ENCODE measurements at places on chromosomes 5 and 9.

DNA sequence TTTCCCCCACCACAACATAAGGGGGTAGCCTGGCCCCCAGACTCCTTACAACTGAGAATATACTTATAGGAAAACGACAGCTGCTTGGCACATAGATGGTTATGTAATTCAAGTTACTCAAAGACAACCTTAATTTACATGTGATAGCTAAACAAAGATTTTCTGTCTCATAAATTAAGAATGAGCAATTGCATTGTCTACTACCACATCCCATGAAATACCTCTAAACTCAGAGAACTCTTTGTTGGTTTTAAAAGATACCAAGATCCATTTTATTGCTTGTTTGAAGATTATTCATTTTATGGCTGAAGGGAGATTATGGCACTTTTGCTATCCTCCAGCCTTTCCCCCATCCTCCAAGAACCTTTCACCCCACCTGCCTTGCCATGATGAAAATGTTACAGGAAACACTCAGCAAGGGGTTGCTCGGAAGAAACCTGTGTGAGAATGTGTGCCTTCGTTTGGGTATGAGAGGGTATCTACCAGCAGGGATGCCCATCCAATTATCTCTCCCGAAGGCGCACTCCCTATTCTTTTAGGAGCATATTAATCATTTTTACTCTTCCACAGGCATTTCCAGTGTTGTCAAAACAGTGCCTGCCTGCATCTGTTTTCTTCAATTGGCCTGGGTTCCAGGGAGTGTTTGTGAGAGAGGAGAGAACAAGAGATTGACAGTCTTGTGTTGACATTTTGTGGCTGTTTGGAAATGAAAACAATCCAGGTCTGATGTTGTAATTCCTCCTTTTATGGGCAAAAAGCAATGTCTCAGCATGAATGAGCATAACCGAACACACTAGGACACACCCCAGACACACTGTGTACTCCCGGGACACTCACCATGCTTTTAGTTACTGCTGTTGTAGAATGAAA is 208.0 kb upstream of the ANKRD55 start:
- no peak for DNase-seq

- no peak for DNase-seq
These were observed 84.0 kb downstream of the GNAQ start for GRCh38 chr9:77947651-77948050.

DNA sequence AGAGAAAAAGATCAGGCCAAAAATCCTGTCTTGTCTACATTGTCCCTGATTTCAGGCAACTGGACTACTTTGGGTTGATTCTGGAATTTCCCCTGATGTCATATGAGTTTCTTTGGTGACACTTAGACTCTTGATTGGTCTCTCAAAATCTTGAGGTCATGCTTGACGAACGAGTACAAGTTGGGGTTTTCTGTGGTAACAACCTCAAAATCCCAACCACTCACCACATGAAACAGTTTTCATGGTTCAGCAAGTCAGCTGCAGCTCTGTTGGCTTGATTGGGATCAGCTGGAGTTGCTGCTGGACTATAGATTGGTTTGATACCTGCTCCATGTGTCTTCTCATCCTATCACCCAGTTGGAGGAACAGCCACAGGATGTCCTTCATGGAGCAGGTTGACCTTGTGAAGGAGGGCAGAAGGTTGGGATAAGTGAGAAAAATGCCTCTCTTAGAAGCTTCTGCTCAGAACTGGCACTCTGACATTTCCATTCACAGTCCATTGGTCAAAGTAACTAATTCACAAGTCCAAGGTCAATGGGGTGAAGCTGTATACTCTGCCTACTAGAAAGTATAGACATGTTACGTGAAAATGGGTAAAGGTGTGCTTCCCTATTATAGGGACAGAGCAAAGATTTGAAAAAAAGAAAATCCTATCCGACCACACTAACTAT is 284.5 kb downstream of the SH3GL2 start:
- no peak for DNase-seq

DNA sequence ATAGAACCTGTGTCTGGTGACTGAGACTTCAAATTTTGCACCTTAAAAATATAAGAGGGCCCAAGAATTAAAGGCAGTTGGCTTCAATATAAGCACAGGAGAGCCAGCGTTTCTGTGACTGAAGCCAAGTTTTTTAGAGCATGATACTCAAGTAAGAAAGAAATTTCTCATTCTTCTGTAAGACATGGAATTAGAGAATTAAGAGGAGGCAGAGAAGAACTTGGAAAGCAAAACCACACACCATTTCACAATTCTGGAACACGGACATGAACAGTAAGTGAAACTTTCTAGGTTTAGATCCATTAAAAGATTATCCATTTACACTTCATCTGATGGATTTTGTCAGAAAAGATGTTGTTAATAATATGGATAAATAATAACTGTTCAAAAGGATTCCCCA is 8.9 kb upstream of the AGXT2 start:
- no peak for DNase-seq

GRCh38 chr5:52947851-52948250 is 41.3 kb upstream of the ITGA2 start:
- no peak for DNase-seq

DNA sequence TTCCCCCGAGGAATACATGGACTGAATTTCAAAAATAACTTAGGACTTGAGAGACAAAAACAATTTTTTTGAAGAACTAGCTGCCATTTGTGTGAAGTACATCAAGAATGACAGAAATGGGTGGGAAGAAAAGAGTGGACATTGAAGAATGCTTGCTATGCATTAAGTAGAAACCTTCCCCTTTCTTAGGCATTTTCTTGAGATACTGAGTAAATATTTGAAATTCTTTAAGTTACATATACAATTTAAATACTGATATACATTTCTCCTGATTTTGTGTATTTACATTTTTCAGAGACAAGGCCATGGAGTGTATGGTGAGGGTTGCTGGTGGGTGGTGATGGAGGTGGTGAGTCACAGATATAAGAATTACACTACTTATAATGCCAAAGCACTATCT is 319.3 kb upstream of the ADAMTSL1 start:
- DNase-seq, result no peak

DNA sequence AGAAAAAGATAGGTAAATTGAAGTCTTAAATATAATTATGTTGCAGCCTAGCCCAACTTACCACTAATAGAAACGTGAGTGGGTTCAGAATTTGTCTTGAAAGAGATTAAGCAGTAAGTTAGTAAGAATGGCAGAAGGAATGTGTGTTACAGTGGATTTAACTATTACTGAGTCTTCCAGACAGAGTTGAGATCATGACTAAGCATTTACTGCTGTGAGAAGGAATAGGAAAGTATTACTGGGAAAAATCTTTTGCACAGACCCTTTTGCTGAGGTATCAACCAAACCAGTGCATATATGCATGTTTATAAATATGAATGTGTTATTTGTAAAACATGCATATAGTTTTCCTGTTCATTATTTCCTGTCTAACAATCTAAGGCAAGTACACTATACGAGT is 112.8 kb upstream of the EFNA5 start:
- DNase-seq, result no peak

GRCh38 chr5:31962351-31962751 is 211.8 kb downstream of the GOLPH3 start:
- DNase-seq, result peak; percentile 77

GRCh38 chr5:1431896-1432295 is 13.3 kb downstream of the SLC6A3 start:
- DNase-seq, result peak; percentile 53

DNA sequence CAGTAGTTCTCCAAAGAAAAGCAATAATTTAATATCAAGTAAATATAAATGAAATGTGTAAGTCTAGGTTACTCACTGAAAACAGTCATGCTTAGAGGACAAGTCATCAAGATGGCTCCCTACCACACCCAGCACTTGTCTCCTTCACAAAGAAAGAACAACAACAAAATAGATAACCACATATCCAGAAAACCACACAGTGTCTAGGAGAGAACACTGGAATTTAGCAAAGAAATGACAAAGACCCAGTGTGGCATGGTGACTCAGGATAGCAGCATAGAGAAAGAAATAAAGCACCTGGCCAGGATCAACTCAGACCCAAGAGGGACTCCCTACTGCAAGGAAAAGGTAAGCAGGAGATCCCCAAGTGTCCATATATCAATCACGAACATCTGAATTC is 356.2 kb downstream of the TMEM161B start:
- no peak for DNase-seq

- DNase-seq, result no peak
These were observed 12.4 kb upstream of the ARAP3 start for GRCh38 chr5:141694479-141694878.

GRCh38 chr5:172443441-172444109 is 10.8 kb downstream of the SH3PXD2B start:
- DNase-seq, result peak; percentile 89

DNA sequence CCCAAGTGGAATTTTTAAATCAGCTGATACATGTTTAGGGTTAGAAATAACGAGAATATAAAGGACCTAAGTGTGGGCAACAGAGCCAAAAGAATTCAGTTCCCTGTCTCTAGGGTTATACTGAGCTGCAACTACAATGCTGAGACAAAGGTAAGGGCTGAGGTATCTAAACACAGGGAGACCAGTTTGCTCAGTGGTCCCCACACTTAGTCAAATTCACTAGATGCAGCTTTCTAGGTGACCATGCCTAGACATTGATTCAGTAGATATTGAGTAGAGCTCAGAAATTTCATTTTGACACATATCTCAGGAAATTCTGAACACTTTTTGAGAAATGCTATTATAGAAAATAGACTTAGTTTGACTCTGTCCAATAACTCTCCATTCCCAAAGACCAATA is 84.8 kb downstream of the PPP2R2B start:
- no peak for DNase-seq

DNA sequence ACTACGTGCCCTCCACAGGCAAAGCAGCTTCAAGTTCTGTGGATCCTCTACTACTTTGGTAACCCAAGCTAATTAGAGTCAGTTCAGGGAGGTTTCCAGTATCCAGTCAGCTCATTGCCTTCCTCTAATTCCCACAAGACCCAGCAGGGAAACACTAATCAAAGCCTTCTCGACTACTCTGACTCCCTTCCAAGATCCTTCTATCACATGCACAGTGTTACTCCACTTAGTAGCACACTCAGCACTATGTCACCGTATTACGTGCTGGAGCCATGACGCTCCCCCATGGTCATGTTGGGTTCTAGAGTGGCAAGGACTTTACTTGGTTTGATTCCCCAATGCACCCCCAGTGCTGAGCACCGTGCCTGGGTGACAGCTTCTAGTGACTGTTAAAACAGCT is 53.0 kb downstream of the DCP2 start:
- no peak for DNase-seq

DNA sequence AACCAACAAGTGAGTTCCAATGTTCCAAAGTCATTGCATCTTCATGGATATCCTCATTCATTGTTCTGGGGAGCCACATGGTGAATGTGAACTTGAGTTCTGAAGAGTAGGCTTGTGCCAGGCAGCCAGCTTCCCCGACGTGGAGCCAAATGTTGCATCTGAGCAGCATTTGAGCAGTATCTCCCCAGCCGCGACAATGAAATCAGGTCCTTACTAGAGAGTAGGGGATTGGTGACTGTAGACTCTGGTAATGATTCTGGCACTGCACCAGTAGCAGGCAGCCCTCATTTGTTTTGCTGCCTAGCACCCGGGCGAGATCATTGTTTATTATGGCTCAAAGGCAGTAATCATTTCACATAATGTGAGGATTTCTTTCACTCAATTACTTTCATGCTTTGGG is 451.4 kb upstream of the C9orf72 start:
- DNase-seq, result no peak

DNA sequence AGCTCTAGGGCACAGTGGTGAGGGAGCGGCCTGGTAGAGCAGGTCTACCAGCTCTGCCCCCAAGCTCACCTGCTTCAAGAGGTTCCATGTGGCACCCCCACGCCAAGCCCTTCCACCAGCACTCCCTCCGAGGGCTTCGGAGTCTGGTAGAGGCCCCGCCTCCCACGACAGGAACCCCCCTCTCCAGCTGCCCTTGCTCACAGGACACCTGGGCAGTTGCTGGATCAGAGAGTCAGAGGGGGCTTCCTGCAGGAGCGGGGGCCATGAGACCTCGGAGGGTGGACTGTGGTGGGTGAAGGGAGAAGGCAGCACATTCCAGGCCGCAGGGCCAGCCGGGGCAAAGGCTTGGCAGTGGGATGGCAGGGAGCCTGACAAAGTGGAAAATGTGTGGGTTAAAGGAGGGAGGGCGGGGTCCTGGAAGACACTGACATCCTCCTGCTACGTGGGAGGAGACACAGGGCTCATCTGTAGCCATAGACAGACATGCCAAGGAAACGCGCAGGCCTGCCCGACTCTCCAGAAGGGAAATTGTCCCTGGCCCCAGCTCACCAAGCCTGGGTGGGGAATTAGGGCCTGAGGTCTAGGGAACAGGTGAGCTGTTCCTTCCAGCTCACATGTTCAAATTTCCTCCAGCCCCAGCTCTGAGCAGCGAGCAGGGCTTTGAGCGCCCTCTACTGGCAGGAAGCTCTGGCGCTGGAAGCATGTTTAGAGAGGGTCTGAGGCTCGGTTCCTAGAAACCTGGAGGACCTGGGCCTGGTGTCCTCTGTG is 74.2 kb downstream of the NTNG2 start:
- peak; percentile 92 for DNase-seq

- DNase-seq, result no peak
These were observed 114.3 kb downstream of the SLC1A3 start for GRCh38 chr5:36720688-36721087.

DNA sequence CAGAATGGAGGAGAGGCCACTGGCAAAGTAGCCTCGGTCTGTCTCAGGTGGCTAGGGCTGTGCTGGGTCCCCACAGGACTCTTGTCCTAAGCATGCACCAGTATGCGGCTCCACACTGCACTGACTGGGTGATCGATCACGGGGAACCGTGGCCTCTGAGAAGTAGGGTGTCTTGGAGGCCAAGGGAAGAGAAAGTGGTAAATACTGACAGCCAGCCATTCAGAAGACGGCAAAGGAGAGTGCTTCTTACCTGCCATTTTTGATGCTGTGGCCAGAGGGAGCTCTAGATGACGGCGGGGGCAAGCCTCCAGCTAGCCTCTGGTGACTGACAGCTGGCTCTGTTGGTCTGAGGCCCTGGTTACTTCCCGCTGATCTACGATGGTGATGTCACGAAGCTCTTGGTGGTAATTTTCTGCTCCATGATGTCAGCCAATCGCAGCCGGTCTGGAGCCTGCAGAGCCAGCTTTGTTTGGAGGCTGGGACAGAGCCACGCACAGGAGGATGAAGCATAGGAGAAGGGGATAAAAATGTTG is 40.4 kb upstream of the GADD45G start:
- no peak for DNase-seq

DNA sequence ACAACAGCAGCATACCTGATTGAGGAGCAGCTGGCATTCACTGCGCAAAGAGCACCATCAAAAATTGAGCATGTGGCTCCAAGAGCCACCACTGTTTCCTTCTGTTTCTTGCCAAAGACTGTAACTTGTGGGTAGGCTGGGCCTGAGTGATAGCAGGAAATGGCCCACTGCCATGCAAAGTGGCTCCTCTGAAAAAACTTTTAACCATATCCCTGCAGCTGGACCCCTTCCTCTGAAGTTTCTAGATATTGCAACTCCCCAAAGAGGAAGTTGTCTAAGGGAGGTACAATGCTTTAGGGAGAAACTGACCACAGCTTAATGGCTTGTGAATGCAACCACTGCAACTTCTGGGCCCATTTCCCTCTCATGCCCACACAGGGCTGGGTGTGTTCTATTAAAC is 355.4 kb upstream of the PDE4D start:
- no peak for DNase-seq

All from cardiac septum (tissue), 1 donor.